ENCODE measurements at places on chromosomes 4 and X.

DNA sequence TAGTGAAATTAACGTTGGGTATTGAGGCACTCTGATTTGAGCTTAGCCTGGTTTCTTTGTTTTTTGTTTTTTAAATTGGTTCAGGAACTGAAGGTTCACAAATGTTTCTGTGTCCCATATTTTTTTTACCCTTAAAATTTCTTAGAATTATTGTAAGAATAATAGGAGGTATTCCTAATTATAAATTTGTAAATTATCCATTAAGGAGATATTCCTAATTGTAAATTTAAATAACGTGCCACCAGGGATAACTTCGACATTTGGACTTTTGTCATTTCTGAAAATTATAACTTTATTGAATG is 1.2 kb downstream of the WWC2 start:
- no peak for DNase-seq

DNA sequence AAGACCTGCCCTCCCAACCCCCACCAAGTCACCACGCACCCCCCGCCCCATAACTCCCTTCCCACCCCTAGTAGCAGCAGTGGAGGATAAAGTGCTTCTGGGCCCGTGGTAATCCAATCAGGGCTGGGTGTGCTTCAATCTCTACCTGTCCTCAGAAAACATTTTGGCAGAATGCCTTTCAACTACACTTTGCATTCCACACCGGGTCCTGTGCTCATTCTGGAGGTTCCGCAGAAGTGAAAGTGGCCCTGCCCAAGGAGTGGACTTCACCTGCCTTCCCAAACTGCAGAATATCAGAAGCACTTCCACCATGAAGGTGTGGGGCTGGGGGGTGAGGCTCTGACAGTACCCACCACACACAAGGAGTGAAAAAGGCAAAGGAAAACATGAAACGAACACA is 322.3 kb downstream of the DHX15 start:
- DNase-seq, result no peak

GRCh38 chrX:136765821-136766356 is 14.8 kb downstream of the ARHGEF6 start:
- DNase-seq, result no peak

DNA sequence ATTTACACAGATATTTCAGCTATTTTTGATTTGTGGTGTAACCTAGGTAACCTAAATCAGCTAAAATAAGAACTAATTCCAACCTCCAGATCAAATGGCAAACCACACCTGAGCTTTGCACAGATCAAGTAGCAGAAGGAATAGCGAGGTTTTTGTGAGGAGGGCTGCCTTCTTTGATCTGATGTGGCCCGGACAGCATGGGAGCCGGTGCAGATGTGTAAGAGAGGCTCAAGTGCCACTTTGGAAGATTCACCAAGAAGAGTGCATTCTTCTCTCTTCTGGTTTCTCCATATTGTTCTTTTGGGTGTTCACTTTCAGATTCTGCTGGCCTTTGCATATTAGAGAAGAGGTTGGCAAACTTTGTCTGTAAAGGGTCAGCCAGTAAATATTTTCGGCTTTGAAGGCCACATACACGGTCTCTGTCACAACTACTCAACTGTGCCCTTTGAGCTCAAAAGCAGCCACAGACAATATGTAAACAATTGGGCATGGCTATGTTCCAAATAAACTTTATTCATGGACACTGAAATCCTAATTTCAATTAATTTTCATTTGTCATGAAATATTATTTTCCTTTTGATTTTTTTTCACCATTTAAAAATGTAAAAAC is 78.9 kb upstream of the FAM9C start:
- DNase-seq, result no peak

DNA sequence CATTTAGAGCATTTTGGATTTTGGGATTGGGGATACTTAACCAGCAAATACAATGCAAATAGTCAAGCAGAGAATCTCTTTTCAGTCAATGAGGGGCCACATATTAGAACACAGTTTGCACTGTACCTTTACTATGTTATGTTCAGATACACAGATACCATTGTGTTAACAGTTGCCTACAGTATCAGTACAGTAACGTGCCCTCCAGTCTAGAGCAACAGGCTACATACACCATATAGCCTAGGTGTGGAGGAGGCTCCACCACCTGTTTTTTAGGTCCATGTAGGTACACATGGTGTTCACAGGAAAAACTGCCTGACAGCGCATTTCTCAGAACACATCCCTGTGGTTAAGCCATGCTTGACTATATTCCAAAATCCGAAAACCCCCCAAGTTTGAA is 9.1 kb downstream of the GRPEL1 start:
- no peak for DNase-seq

- no peak for DNase-seq
Measured at GRCh38 chr4:181345931-181346330, 897.3 kb upstream of the TENM3 start.

DNA sequence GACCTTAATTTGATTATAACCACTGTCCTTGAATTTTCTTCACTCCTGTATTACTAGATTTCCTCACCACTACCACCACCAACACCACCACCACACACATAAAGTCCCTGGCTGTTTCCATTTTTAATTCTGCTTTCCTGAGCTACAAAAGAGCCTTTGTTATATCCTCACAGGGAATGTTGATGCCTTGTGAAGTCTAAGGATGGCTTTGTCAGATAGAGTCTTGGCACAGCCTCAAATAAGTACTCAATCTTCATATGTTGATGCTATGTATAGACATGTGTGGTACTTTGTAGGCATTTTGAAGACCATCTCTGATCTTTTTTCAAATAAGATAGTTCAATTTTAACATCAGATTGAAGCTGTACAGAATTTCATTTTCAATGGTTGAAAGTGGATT is 1016.7 kb upstream of the LCORL start:
- DNase-seq, result no peak

- no peak for DNase-seq
Measured at GRCh38 chrX:65741823-65742222, 74.4 kb downstream of the MSN start.
